ENCODE measurements at places on chromosomes 3 and 15.

DNA sequence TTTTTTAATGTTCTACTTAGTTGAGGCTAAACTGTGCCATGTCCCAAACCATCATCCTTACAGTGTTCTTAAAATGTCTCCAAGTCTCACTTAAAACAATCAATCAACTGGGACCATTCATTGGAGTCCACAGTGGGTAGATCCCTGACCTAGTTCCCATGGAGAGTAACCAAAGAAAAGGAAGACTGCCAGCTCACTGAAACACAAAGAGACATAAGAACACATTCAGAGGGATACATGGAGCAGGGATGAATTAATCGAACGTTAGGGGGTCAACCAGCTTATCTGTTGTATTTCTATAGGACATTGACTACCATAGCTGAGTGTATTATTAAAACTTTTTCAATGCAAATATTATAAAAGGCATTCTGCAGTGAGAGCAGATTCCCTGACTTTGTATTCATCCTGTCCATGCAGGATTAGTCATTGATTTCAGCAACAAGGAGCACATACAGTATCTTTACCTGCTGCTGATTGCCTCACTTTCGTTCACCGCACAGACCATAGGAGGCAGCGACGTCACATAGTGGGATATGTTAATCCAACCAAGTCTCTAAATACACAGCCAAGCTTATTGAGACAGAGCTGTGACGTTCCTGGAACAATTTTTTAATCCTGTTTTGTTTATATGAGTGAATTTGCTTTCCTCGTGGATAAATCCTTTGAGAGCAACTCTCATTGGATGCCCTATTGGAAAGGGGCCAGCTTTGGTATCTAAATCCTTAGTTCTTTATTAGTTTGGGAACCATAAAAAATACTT, 364.9 kb upstream of the RBMS3 start:
- DNase-seq = no peak

GRCh38 chr3:156997351-156997750, 162.6 kb downstream of the CCNL1 start:
- DNase-seq = no peak

DNA sequence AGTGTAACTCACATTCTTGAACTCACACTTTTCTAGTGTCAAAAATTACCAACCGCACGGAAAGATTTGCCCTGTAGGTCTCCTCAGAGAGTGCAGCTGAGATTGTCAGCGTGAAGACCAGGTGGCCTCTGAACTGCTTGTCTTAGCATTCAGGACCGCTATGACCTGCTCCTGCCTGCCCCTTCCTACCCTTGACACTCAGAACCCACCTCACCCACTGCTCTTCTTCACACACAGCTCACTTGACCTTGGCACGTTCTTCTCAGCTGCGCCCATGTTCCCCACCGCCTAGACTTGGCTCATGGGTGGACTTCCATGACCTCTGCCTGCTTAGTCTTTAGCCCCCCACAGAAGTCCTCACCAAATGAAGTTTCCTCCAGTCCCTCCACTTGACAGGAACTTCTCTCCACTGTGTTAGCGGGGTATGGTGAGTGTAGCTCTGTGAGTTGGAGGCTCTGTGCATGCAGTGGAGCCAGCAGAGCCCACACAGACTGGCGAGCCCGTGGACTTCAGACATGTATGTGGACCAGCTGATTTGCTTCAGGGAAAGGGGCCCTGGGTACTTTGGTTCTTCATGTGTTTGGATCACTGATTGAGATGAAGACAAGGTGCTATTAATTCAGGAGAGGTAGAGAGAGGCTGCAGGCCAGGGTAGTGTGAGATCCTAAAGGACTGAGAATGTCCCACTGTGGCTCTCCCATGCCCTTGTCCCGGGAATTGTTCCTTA, 221.3 kb downstream of the OPA1 start:
- no peak for DNase-seq

DNA sequence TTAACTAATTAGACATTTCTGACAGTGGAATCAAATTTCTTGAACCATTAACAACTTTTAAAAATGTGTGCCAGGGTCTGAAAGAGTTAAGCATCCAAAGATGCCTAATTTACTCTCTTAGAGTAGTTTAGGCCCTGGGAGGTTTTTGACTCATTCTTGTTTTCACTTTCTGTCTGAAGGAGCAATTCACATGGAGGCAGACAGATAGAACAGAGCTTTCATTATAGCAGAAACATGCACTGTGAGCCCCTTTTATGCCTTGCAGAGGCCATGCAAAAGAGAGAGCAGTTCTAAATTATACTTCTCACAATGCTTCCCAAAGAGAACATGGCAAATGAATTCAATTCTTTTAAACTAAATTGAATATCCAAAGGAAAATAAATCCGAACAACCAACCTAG, 554.8 kb downstream of the MFSD1 start:
- no peak for DNase-seq

DNA sequence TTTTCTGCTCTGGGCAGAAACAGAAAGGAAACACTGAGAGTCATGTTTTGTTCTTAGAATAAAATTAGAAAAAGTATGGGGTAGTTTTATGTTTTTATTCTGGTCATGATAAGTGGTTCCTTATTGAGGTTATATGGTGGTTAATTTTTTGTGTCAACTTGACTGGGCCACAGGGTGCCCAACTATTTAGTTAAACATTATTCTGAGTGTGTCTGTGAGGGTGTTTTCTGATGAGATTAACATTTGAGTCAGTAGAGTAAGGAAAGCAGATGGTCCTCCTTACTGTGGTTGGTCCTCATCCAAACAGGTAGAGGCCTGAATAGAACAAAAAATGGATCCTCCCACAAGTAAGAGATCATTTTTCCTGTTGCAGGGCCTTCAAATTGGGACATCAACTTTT, 98.9 kb downstream of the C3orf38 start:
- no peak for DNase-seq

- DNase-seq = no peak
Observed at GRCh38 chr3:127791221-127791913, 30.9 kb downstream of the MGLL start.

- DNase-seq = no peak
Observed at GRCh38 chr3:188742755-188743550, 428.8 kb upstream of the TPRG1 start.

DNA sequence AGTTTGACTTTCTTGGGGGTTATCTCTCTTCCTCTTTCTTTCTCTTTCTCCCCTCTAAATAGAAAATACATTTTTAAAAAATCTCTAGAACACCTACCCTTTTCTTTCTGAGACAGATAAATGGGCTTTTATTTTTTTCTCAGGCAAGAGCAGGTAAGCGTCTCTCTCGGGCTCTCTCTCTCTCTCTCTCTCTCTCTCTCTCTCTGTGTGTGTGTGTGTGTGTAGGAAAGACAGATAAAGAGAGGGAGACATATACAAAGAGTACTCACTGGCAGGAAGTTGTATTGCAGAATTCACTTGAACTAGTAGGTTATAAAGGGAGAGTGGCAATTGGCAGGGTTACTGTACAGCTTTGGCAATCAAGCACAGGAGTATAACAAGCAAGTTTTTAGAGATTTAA, 118.1 kb upstream of the LSAMP start:
- no peak for DNase-seq

DNA sequence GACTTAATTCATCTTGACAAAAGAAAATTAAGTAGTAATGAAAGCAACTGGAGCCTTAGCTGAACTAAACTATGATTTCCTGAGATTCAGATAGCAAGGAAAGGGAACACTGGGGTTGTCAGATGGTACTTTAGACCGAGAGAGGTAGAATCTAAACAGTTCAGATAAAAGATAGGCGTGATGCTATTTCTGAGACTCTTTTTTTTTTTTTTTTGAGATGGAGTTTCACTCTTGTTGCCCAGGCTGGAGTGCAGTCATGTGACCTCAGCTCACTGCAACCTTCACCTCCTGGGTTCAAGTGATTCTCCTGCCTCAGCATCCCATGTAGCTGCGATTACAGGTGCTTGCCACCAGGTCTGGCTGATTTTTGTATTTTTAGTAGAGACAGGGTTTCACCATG, 279.9 kb upstream of the UMPS start:
- no peak for DNase-seq

- DNase-seq = no peak
Observed at GRCh38 chr15:84821501-84822021, 4.4 kb downstream of the ALPK3 start.

- peak; percentile 62 for DNase-seq
Observed at GRCh38 chr3:154132777-154133375, 11.7 kb downstream of the ARHGEF26 start.

All from LoVo (cell line).